ENCODE measurements at places on chromosomes 3 and 15.

GRCh38 chr3:96869316-96869715, 54.9 kb downstream of the EPHA6 start:
- DNase-seq, result no peak

DNA sequence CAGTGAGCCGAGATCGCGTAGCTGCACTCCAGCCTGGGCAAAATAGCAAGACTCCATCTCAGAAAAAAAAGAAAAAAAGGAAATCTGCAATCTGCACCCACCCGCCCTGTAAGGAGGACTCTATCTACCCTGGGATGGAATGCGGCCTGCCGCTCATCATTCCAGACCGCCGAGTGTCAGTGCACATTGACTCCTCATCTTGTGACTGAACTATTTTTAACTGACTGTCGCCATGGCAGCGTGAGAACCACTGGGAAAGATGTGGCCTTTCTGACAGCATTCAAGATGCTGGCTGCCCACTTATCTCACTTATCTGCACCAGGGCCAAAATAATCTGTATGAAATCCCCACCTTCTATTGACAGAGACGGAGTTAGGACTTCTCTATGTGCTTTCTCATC, 38.8 kb upstream of the ANKRD34C start:
- no peak for DNase-seq

DNA sequence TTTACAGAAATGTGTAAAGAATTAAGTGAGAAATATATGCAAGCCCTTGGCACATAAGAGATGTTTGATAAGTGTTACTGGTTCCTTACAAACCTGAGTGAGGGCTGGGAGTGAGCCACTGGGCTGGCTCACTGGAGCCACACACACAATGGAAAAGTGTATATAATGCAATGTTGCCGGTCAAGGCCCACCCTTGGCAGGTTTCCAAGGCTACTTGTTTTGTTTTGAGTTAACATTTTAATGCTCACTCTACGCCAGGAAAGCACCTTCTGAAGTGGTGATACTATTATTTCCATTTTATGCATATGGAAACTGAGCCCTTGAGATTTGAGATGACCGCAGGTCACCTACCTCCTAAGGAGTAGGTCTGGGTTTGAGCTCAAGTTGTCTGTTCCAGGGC, 71.8 kb upstream of the FHIT start:
- no peak for DNase-seq

DNA sequence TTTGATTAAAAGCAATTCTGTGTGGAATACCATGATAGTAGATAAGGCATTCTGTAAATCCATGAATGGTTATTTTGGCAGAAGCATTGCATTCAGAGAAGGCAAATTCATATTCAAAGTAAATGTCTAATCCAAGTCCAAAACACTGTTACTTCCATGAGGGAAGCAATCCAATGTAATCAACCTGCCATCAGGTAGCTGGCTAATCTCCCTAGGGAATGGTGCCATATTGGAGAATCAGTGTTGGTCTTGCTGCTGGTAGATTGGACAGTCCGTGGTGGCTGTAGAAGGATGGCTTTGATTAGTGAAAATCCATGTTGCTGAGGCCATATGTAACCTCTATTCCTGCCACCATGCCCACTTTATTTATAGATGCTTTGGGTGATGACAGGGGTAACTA, 72.1 kb upstream of the TNIK start:
- no peak for DNase-seq

- no peak for DNase-seq
Observed at GRCh38 chr3:46932455-46933225, 43.9 kb downstream of the CCDC12 start.

DNA sequence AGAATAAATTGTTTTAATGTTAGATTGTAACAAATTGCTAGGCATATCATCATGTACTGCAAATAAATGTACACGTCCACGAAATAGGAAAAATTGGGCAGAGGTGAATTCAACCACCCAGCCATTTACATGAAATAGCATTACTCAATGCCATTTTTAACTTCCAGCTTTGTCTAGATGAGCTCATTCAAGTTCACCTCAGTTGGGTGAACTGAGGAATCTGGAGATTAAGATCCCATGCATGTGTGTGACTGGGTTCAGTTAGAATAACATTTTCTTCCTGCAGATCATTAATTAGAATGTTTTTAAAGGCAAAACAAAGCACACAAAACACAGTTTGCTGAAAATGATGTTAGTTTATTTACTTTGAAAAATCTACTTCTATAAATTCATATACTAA, 767.8 kb upstream of the GOLIM4 start:
- no peak for DNase-seq

DNA sequence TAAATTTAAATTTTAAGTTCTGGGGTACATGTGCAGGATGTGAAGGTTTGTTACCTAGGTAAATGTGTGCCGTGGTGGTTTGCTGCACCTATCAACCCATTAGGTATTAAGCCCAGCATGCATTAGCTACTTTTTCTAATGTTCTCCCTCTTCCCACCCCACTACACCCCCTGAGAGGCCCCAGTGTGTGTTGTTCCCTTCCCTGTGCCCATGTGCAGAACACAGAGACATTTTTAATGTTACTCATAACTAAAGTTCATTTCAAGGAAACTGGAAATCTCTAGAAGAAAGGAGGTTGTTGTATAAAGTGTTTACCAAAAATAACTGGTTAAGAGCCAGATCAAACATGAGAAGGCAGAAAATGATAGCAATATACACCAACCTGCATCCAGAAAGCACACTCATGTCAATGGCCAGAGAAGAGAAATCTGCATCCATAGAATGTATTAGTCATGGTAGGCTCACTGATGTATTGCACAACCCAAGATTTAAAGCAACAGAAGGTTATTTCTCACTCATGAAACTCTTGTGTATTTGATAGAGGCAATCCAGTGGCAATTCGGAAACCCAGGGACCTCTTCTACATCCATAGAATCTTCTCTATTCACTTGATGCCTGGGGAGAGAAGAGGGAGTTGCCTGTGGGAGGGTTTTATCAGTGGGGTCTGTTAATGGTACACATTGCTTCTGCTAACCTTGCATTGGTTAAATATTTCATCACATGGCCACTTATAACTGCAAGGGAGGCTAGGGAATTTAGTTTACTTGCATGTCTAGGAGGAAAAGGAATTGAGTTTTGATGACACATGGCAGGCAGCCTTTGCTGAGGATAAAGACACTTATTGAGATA, 321.9 kb upstream of the RASGRP1 start:
- no peak for DNase-seq

DNA sequence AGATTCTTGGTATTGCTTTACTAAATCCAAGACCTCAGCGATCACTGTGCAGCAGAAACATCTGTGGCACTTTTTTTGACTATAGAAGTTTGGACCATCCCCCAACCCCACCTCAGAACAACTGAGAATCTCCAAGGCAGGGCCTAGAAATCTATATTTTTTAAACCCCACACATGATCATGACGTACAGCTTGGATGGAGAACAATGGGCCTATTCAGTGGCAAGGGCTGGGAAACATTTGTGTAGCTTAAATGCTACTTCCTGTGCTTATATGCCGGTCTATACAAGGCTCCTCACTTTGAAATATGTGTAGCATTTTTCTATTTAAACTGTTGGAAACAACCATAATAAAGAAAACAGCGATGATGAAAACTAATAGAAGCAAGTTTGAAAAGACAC, 55.1 kb upstream of the SPRED1 start:
- no peak for DNase-seq

DNA sequence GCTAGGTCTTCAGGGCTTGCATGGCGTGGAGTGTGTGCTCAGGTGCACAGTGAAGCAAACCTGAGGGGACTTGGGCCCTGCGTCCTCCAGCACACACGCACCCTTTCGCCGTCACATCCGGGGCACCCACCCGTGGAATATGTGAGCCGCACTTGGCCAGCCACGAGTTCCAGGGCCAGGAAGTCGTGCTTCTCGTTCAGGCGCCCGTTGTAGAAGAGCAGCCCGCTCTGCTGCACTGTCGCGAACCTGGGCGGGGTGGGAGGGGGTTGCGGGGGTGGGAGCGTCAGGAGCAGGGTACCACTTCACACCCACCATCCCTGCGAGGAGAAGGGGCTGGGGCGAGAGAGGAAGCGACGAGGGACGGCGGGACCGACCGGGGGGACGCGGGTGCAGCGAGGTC, 7.1 kb downstream of the CELSR3 start:
- no peak for DNase-seq

DNA sequence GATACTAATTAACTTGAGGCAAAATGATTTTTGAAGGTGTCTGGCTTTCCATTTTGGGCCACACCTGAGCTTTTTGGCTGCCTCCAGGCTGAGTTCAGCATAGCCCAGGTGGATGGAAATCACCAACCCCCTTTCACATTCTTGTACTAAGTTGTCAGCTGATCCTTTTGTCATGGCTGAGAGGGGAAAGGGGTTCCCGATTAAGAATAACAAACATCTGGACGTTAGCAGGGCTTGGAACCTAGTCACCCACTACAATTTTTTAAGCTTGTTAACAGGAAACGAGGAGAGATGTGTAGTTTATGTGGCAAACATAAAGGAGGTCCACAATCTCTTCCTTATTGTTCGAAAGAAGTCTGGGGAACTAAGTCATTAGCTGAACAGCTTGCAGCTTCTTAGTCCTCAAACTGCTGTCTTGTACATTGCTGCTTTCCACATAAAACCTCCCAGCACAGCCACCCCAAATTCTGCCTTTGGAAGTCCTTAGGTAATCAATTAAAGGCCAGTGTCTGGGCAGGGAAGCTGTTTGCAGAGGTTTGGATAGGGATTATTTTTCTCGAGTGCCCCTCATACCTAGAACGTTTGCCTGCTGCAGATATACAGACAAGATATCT, 5.0 kb downstream of the NR2F2 start:
- DNase-seq, result no peak

DNA sequence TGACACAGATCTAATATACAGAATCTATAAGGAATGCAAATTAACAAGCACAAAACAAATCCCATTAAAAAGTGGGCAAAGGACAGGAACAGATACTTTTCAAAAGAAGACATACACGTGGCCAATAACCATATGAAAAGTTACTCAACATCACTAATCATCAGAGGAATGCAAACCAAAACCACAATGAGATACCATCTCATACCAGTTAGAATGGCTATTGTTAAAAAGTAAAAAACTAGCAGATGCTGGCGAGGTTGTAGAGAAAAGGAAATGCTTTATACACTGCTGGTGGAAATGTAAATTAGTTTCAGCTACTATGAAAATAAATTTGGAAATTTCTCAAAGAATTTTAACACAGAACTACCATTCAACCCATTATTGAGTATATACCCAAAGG, 50.7 kb downstream of the ADAMTS17 start:
- DNase-seq, result no peak

DNA sequence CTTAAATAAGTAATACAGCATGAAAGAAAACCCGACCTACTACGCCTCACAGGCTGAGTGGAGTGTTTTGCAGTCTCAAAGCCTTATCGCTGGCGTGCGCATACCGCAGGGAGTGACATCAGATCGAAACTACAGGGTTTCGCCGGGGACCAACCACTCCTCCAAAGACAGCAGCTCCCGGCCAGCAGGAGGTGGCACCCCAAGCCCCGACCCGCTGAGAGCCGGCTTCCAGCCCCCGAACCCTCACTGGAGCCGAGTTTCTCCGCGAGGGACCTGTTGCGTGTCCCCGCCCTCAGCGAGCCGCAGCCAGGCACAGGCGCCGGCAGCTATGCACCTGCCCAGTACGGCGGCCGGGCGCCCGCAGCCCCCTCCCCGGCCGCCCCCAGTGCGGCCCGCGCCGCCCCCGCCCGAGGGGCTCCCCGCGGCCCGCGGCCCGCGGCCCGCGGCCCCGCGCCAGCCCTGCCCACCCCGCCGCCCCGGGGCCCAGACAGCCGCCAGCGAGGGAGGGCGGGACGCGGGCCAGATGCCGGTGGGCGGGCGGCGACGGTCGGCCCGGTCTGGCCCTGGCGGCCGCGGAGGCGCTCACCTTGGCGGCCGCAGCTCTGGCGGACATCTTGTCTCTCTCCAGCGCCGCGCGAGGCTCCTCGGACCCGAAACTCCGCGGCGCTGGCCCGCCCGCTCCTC, 710 bp downstream of the TJP1 start:
- DNase-seq, result no peak

GRCh38 chr15:38846346-38846745, 281.7 kb upstream of the RASGRP1 start:
- no peak for DNase-seq

- no peak for DNase-seq
Observed at GRCh38 chr15:80780416-80781221, 1.4 kb downstream of the CEMIP start.

GRCh38 chr3:124397088-124397487, 333.2 kb upstream of the UMPS start:
- DNase-seq, result no peak

DNA sequence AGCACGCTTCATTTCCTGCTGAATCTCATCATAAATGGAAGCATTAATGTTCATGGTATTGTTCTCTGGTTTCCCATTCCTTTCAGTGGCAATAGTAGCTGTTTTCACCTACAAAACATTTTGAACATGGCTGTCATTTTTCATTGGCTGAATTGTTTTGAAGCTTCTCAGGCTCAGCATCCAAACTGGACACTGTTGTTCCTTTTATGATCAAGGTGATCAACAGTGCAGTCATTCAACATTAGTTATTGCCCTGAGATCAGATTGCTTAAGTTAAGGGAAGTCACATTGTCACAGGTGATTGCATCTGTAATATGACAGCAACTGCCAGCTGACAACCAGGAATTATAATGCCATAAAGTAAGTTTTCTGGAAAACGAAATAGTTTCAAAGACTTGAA, 46.9 kb downstream of the SATB1 start:
- no peak for DNase-seq

DNA sequence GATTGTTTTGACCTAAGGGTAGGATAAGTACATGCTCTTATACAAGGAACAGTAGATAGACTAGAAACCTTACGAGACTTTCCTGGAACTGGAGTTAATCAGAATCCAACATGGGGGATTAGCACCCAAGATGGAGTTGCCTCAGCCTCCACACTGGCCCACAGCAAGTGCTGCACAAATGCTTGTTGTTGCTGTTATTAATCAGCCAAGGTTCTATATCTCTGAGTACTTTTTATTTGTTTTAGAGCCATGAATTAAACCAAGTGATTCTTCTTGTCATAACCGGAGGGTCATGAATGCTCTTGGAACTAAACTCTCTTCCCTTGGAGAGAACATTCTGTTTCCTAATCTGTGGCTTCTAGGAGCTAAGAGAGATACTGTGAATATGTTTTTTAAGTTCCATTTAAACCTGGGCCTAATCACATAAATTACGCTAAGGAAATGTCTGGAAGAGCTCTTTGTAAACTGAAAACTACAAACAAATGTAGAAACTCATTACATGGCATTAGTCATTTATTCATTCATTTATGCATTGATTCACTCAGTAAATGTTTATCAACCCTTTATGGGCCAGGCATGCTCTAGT, 5.7 kb upstream of the IL16 start:
- DNase-seq, result no peak

DNA sequence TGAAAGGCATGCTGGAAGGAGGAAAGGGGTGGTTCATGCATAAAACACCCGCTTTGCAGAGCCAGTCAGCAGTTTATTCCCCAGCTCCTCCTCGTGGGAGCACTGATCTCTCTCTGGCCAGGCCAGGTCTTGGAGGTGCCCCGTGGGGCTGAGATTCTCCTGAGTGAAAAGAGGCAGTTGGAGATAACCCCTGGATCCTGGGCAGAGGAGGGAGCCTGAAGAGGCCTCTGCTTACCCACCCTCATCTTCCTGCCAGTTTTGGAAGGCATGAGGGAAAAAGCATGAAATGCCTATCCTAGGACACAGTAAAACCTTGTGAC, 108.3 kb downstream of the SEMA5B start:
- DNase-seq, result peak; percentile 53
